ENCODE measurements at places on chromosomes 12 and 14. TPM values are rescaled to one million over a fixed set of nuclear protein-coding genes. Genes with fewer than 3 reads are reported as not detected.

Gene DEGS2
- 1.8 TPM for total RNA-seq

Gene IFT81
- total RNA-seq, result 9.0 TPM

Gene PTMS
- total RNA-seq, result 494 TPM

Gene NRL
- 0.66 TPM for total RNA-seq

Gene STAC3
- total RNA-seq, result 2.5 TPM

Gene PPFIA2
- not detected for total RNA-seq

Gene REC8
- 7.6 TPM for total RNA-seq

DNA sequence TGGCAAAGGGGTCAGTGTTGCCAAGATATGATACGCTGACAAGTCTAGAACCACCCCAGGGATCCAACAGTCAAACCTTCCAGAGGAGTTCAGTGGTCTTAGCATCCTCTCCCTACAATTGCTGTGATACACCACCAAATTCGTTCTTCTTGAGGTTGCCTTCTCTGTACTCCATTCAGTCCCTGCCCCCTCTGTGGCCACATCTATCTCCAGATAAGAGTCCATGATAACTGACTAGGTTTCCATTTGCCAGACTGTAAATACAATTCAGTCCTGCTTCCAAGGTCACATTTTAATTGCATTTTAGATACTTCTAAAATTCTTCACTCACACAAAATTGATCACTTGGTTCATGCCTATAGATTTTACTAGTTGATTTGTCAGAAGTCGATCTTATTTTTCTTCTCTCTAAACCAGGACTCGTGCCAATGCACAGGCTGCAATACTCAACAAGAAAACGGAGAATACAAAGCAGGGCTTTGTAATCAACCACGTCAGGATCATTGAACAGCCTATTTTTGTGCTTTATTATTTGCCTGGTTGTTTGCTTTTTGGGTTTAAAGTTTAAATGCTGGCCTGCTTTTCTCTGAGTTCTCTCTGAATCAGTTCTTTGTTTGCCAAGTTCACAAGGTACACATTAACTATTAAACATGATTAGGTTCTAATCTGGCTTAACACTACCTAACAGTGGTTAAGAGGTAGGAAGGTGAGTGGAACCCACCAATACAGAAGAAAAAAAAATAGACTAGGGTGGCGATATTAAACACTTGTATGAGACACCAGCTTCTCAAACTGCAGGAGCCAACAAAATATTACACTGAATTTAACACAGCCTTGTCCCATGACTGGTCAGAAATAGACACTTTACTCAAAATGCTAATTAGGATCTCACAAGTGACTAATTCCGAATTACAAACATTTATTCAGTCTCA lies 5.3 kb upstream of the TSPAN8 start:
- H3K4me3 ChIP-seq, result no peak overlapping the region
- H3K27me3 ChIP-seq, result no peaks in the 10 kb centered on the region
- H3K4me1 ChIP-seq, result no peaks in the 10 kb centered on the region
- no peaks in the 10 kb centered on the region for H3K36me3 ChIP-seq
- no peak overlapping the region for H3K27ac ChIP-seq

- H3K27me3 ChIP-seq, result no peaks in the 10 kb centered on the region
- no peak overlapping the region for H3K27ac ChIP-seq
- no peak for DNase-seq
- no peaks in the 10 kb centered on the region for H3K4me1 ChIP-seq
- H3K36me3 ChIP-seq, result no peaks in the 10 kb centered on the region
Measured at GRCh38 chr12:82673698-82674097, 13.0 kb upstream of the TMTC2 start.

GRCh38 chr12:64125913-64126312 lies 96.2 kb downstream of the KICS2 start:
- peaks cover 5% of the 10 kb centered on the region for H3K36me3 ChIP-seq
- no peak for DNase-seq
- no peak overlapping the region for H3K27ac ChIP-seq
- H3K27me3 ChIP-seq, result no peaks in the 10 kb centered on the region

DNA sequence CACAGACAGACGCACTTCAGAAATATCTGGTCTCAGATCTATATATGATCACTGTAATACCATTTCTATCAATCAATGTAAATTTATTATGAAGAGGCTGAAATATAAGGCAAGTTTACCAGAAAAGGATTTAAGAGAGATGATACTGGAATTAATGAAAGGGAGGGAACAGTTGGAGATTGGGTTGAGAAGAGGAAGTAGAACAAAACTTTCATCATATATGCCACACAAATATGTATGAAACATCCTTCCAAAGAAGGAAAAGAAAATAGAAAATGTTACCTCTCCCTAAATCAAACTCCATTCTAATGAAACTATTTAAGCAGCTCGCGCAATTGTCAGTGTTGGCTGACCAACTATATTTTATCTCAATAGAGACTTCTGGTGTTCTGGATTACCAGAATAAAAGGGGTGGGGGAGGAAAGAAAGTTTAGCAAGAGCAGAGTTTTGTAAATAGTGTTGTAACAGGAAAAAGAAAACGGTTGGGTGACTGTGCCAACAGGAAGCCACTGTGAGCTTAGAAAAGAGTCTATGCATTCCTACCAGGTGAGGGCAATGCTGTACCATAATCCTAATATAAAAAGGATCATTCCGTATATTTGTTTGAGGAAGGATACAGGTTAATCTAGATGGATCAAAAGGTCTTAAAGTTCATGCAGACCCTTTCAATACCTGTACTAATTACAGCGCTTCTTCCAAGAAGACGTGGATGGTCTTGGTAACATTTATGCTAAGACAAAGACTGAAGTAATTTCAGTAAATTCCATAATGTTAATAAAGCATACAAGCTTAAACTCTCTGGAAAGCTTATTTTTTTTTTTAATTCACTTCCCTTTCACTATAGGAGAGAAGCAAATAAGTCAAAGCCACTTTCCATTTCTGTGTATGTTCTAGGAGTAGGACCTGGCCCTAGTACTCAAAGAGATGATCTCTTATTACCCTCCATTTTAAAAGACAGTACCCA lies 14.5 kb upstream of the LLPH start:
- H3K27me3 ChIP-seq, result no peaks in the 10 kb centered on the region
- DNase-seq, result peak; percentile 52
- no peak overlapping the region for H3K27ac ChIP-seq
- H3K4me1 ChIP-seq, result peaks cover 8% of the 10 kb centered on the region

GRCh38 chr12:109967383-109968031 lies 28.7 kb downstream of the GIT2 start:
- DNase-seq, result no peak
- H3K27ac ChIP-seq, result peak overlapping the region; percentile 8
- no peaks in the 10 kb centered on the region for H3K36me3 ChIP-seq
- peaks cover 20% of the 10 kb centered on the region for H3K4me1 ChIP-seq
- no peak overlapping the region for H3K4me3 ChIP-seq

DNA sequence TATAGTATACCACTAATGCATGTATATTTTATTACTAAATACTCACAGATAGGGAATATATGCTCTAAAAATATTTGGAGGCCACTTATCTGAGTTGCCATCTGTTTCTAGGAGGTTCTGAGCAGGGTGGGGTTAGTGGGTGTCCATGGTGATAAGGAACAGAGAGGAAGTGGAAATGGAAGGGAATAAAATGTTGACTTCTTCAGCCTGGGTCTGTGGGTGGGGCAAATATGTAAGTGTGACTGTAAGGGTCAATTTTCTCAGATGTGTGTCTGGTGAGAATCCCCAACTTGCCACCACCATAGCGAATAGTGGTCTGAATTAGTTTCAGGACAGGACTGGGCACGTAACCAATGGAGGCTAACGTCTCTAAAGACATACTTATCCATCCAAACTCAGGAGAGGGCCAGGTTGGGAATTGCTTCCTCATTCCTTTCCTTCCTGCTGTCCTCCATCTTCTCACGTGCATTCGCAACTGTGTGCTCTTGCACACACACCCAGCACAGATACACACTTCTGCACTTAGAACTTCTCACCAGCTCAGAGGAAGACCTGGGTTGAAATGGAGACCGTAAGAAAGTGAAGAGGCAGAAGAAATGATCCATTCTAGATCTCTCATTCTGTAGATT lies 54.2 kb upstream of the GZMB start:
- no peak for DNase-seq
- H3K27ac ChIP-seq, result no peak overlapping the region
- no peaks in the 10 kb centered on the region for H3K36me3 ChIP-seq
- H3K4me3 ChIP-seq, result no peak overlapping the region

GRCh38 chr14:61077951-61078720 lies 97.1 kb downstream of the SLC38A6 start:
- no peaks in the 10 kb centered on the region for H3K36me3 ChIP-seq
- no peak for DNase-seq
- H3K27me3 ChIP-seq, result no peaks in the 10 kb centered on the region
- H3K4me1 ChIP-seq, result peaks cover 10% of the 10 kb centered on the region

DNA sequence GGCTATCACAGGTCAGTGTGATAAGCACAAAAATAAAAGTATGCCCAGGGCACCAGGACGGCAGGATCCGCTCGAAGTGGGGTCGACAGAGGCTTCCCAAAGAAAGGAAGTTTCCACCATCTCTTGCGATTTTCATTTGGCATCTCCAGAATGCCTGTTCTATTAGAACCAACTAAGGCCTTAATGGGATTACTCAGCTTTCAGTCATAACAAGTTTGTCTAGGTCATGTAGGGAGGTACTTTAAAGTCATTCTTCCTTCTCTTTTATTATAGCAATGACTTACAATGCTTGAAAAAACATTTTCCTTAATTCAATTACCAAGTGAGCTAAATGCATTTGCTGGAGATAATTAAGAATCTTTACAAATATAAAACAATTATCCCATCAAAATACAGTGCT lies 83.6 kb upstream of the DIO3 start:
- H3K36me3 ChIP-seq, result no peaks in the 10 kb centered on the region
- H3K27me3 ChIP-seq, result no peaks in the 10 kb centered on the region
- DNase-seq, result no peak
- H3K27ac ChIP-seq, result 0 out of 2 replicates have a peak overlapping the region, but pooled peaks have one; percentile 4
- peaks cover 30% of the 10 kb centered on the region for H3K4me1 ChIP-seq

GRCh38 chr14:101980700-101981099 lies 16.3 kb downstream of the DYNC1H1 start:
- peaks cover 14% of the 10 kb centered on the region for H3K4me1 ChIP-seq
- DNase-seq, result peak; percentile 73
- H3K27ac ChIP-seq, result peak overlapping the region; percentile 22
- peaks cover 40% of the 10 kb centered on the region for H3K36me3 ChIP-seq

- H3K27me3 ChIP-seq, result no peaks in the 10 kb centered on the region
- H3K27ac ChIP-seq, result no peak overlapping the region
- no peak overlapping the region for H3K4me3 ChIP-seq
Measured at GRCh38 chr14:28297559-28297958, 469.0 kb upstream of the FOXG1 start.

DNA sequence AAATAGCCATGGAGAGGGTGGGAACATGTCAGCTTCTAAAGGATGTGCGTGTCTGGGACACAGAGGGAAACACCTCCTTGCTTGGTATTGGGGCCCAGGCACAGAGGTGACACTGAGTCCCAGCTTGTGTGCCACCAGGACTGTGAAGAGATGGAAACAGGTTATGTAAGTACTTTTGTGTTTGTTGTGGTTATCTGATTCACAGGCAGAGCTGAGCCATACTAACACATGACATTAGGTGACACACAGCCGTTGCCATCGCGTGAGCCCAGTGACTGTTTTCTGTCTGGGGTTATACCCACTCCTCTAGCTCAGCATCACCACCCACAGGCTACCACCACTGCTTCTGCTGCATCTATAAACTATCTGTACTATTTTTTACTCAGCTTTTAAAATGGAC lies 12.1 kb upstream of the FLVCR2 start:
- H3K36me3 ChIP-seq, result no peaks in the 10 kb centered on the region
- no peak overlapping the region for H3K27ac ChIP-seq
- H3K27me3 ChIP-seq, result no peaks in the 10 kb centered on the region
- DNase-seq, result no peak
- no peaks in the 10 kb centered on the region for H3K4me1 ChIP-seq

DNA sequence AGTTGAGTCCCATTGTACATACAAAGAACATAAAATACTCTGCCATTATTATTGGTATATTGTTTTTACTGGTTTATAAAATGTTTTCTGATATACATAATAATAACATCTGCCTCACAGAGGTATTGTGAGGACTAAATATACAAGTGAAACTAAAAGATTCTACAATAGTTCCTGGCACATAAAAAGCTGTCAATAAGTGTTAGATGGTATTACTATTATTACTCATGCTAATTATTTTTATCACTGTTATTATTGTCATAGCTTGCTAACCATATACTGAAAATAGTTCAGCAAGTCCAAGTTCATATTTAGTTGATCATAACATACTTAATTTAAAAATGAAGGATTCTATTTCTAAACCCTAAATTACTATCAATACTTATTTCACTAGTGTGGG lies 34.4 kb downstream of the BTG1 start:
- no peak overlapping the region for H3K27ac ChIP-seq
- no peak overlapping the region for H3K4me3 ChIP-seq
- no peak for DNase-seq
- no peaks in the 10 kb centered on the region for H3K36me3 ChIP-seq
- no peaks in the 10 kb centered on the region for H3K27me3 ChIP-seq

- H3K36me3 ChIP-seq, result no peaks in the 10 kb centered on the region
- no peak for DNase-seq
- H3K27ac ChIP-seq, result no peak overlapping the region
- no peaks in the 10 kb centered on the region for H3K27me3 ChIP-seq
Measured at GRCh38 chr14:54882521-54882920, 20.1 kb downstream of the GCH1 start.

DNA sequence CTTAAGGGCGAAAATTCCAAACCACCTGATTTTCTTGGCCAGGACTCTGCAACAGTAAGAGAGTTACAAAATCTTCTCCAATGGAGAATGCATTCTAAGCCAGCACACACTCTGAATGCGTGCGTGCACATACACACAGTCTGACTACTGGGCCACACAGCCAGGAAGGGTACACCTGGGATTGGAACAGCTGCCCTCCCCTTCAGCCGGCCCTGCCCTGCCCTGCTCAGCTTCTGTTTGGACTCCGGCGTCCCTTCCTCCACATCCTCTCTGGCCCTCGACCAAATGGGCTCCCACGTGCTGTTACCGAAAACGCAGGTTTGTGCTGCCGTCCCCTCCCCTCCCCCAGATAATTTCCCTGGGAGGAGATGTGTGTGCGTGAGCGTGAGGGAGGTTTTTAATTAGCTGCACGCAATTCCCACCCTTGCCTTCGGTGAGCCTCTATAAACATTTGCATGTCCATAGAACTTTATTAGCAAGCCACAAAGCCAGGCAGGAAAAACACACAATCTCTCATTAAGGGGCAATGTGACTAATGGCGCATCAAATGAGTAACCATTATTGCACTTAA lies 43.0 kb downstream of the CCNK start:
- no peaks in the 10 kb centered on the region for H3K36me3 ChIP-seq
- H3K4me1 ChIP-seq, result peaks cover 6% of the 10 kb centered on the region
- no peak overlapping the region for H3K4me3 ChIP-seq
- no peak for DNase-seq
- H3K27me3 ChIP-seq, result no peaks in the 10 kb centered on the region
